ENCODE measurements at places on chromosomes 11 and 22. TPM values are rescaled to one million over a fixed set of nuclear protein-coding genes. Genes with fewer than 3 reads are reported as not detected.

The PARVG gene
- 29.7 TPM for total RNA-seq

DNA sequence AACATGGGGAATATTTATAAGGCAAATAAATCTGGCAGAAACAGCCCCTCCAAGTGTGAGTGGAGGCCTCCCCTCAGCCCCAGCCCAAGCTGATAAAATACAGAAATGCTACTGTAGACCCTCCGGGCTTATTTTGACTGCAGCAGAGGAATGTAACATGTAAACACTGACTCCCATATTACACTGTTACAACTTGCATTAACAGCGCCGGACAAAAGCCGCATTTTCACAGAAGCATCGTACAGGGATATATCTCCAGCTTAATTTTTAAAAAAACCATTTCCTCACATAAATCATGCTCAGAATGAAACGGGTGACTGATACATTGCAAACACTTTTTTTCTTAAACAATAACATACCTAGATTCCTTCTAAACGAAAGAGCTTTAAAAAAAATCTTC lies 36.6 kb upstream of the COMT start:
- DNase-seq: no peak

GRCh38 chr11:82831364-82831763 lies 68.9 kb downstream of the PRCP start:
- DNase-seq: no peak

- DNase-seq: no peak
Observed at GRCh38 chr11:91396236-91397133, 828.1 kb upstream of the FAT3 start.

DNA sequence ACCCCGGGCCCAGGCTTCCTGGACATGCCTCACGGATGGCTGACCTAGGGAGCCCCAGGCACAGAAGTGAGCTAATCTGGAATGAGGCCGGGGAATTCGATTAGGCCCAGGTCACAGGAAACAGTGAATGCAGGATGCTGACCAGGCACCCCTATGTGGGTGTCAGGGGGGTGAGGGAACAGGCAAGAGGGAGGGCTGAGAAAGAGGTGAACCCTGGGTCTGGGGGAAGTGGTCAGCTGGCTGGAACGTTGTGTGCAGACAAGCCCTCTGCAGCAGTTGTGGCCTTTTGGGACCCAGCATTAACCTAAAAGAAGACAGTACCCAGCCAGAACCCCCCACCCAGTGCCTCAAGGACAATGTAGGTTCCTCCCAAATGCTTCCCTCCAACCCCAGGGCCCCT lies 8.1 kb downstream of the SERHL2 start:
- DNase-seq: no peak

GRCh38 chr11:33753304-33753967 lies 17.2 kb upstream of the CD59 start:
- no peak for DNase-seq

DNA sequence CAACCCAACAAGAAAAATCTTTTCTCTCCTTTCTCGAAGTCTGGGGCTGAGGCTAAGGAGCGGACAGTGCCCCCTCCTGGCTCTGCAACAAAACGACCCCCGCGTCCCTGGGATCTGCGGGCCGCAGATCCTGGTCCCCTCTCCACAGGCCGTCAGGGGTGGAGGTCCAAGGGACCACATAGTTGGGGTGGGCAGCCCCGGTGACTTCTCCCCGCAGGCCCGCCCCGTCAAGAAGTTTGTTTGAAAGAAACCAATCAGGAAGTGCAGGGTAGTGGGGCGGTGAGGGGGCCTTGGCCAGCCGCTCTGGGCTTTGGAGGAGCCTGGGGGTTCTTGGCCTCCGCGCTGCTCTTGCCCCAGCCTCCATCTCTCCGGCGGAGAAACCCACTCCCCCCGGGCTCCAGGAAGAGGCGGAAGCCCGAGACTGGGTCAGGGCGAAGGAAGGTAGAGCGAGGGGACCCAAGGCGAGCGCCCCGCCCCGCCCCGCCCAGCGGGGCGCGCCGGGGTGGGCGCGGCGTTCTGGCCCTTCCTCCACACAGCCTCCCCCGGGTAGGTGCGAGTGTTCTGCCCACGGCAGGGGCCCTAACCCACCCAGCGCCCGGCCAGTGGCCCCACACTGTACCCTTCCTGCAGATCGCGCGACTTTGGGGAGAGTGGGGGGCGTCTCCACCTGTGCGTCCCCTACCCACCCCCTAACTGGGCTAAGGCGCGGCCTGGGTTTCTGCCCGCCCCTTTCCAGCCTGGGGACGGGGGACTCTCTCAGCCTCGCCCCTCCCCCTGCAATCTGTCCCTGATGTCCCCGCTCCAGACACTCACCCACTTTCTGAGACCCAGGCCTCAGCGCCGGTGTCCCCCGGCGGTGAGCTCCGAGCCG lies 1.3 kb downstream of the TP53I11 start:
- no peak for DNase-seq

GRCh38 chr11:76999597-76999996 lies 34.6 kb upstream of the B3GNT6 start:
- no peak for DNase-seq

Measured in aorta (tissue), 5 donors.